ENCODE measurements at places on chromosomes 3 and 15.

- DNase-seq = no peak
Observed at GRCh38 chr3:52021489-52022268, 26.0 kb upstream of the RPL29 start.

- DNase-seq = no peak
Observed at GRCh38 chr3:152885076-152885475, 50.1 kb downstream of the P2RY1 start.

- no peak for DNase-seq
Observed at GRCh38 chr3:65833761-65834505, 204.8 kb downstream of the MAGI1 start.

DNA sequence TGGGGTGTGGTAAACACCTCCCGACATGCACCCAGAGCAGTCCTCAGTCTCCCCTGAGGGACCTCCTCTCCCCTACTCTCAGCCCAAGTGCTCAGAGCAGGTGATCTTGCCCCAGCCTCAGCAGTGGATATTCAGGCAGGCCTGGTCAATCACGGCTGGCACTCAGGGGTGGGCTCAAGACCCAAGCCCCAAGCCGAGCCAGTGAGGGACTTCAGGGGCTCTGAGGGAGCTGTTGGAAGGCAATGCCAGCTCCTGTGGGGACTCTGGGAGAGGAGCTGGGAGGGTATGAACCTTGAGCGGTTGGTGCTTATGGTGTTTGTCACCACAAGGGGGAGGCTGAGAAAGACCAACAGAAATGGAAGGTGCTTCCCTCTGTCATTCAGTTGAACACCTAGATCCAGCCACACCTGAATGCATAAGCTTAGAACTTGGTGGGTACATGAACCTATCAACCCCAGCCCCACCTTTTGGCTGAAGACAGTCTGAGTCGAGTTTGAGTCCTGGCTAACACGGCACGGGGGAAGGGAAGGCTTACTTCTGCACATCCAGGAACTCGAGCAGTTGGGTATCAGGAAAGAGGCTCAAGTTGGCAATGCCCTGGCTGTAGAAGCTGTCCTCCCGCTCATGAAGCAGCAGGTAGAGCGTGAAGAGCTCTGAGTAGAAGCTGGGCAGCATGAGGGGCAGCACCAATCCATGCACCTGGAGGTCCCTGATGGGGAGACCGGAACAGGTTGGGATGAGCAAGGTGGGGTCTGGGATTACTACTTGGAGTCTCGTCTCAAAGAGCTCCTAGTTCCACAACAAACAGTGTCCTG, 19.2 kb downstream of the ALS2CL start:
- DNase-seq = no peak

GRCh38 chr15:93076217-93076616, 12.8 kb downstream of the RGMA start:
- DNase-seq = no peak

- DNase-seq = no peak
Observed at GRCh38 chr15:73650416-73651126, 17.4 kb upstream of the NPTN start.

GRCh38 chr3:106825962-106826605, 551.2 kb upstream of the CCDC54 start:
- no peak for DNase-seq

- DNase-seq = no peak
Observed at GRCh38 chr15:73168487-73168886, 116.2 kb downstream of the NEO1 start.
